ENCODE measurements at places on chromosomes 5 and 9. TPM values are rescaled to one million over a fixed set of nuclear protein-coding genes. Genes with fewer than 3 reads are reported as not detected.

MCC gene
- 0.22 TPM for total RNA-seq

SLC6A19 gene
- total RNA-seq, result 0.07 TPM

FGF1 gene
- total RNA-seq, result 0.29 TPM

OTP gene
- 0.12 TPM for total RNA-seq

CD274 gene
- 1.7 TPM for total RNA-seq

GLRA1 gene
- not detected for total RNA-seq

GPRIN1 gene
- 10.3 TPM for total RNA-seq

WNT8A gene
- not detected for total RNA-seq

DRD1 gene
- 0.24 TPM for total RNA-seq

SCGB3A2 gene
- not detected for total RNA-seq

SPAG8 gene
- total RNA-seq, result 0.72 TPM

TLE1 gene
- total RNA-seq, result 80.2 TPM

REEP2 gene
- total RNA-seq, result 7.2 TPM

DMRT3 gene
- total RNA-seq, result not detected

TAS2R1 gene
- total RNA-seq, result not detected

LCN6 gene
- not detected for total RNA-seq

LSM11 gene
- total RNA-seq, result 3.5 TPM

TUSC1 gene
- 5.9 TPM for total RNA-seq

Measured in A549 treated with ZK216348 at 1 μM for 4 hours (cell line).